Inflammatory macrophage (primary cell): ENCODE measurements at places on chromosomes 16 and 17.
A peak's percentile ranks its signal among the peaks of the same experiment; 100 is the strongest.

DNA sequence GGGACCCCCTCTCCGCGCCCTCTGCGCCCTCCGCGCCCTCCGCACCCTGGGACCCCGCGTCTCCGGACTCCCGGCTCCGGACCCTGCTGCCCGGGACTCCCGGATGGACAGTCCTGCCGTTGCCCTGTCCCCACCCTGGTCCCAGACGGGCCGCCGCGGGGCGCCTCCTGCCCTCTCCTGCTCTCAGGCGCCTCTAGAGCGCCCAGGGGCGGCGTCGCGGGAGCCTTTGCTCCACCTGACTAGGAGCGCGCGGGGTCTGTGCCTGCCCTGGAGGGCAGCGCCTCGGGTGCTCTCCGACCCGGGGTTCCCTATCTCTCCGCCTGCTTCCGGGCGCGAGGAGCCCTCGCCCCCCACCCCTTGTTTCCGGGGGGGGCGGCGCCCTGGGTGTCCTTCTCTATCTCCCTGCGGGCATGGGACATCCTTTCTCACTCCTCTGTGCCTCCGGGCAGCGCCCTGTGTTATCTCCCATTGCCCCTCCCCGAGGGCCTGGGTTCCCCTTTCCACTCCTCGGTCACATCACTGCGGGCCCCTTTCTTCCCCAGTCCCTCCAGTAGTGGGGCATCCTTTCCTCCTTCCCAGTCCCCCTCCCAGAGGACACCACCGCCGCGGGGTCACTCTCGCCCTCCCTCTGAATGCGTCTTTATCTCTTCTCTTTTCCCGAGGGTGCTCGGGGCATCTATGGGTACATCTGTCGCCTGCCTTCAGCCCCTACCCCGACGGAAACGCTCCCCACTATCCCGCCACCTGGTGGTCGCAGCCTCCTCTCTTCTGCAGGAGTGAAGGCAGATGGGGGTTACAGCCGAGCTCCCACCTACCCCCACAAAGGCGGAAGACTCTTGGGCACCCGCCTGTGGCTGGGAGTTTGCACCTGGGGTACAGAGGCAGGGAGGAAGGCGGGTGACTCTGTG lies 875 bp downstream of the PRKCB start:
- peak; percentile 37 for DNase-seq

GRCh38 chr16:24131294-24131693 lies 124.8 kb upstream of the CACNG3 start:
- no peak for DNase-seq

DNA sequence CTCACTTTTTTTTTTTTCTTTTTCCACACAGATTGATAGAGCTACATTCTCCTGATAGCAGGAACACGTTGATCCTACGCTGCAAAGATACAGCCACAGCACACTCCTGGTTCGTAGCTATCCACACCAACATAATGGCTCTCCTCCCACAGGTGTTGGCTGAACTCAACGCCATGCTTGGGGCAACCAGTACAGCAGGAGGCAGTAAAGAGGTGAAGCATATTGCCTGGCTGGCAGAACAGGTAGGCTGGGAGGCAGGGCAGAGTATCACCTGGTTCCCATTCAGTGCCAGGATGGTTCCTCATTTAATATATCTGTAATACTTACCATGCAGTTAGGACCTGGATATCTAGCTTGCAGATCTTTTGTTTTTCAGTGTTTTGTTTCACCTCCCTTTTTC lies 51.1 kb upstream of the VPS4A start:
- DNase-seq = no peak

DNA sequence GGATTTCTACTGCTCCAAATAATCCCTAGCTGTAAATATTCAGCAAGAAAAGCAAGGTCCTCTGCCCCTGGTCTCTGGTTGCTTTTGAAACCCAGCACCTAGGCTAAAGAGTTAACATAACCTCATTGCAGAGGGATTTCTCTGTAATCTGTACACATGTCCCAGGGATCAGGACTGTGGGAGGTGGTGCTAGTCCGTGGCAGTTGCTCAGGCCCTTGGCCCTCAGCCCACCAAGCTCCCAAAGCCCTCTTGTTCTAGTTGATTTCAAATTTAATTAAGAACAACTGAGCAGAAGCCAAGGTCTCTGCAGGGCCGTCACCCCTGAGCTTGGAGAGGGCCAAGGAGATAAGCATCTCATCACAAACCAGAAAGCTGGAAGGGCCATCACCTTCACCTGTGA lies 181.1 kb downstream of the SOX9 start:
- no peak for DNase-seq

DNA sequence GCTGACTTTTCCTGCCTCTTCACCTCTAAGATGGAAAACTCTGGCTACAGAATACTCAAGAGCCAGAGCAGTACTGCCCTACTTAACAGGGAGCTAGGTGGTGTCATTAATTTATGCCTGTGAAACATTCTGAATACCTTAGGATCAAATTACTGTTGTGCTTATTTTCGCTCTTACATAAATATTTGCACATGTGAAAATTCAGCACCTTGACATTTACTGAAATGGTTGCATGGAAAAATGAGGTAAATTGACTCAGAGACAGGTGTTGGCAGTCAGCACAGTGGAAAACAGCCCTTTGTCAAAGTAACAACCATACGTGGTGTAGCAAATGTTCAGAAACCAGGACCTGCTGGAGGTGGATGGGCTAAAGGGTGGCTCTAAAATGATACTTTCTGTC lies 193.6 kb downstream of the CDH8 start:
- no peak for DNase-seq

GRCh38 chr17:78539781-78540180 lies 37.4 kb downstream of the DNAH17 start:
- DNase-seq = no peak

DNA sequence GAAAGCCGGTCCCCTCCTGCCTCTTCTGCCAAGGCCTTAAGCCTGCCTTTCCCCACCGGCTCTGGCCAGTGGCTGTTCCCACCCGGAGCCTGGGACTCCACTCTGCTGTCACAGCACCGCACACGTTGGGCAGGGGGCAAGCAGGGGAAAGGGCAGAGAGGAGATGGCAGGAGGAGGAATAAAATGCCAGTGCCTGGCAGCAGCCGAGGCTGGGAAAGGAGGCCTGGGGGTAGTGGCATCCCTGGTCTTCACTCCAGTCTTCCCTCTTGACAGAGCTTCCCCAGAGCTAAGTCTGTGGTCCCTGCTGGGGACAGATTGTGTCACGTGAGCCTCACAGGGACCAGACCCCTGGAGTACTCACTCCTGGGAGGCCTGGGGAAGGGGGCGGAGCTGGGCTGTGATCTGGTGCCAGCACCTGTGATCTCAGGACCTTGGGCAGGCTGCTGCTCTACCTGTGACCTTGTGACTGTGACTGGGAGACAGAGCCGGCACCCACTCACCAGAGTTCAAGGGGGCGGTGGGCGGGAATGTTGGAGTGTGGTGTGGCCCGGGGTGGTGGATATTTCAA lies 97.2 kb upstream of the GSE1 start:
- no peak for DNase-seq

GRCh38 chr16:9791556-9791955 lies 390.7 kb downstream of the GRIN2A start:
- no peak for DNase-seq

- DNase-seq = no peak
Observed at GRCh38 chr16:1597154-1597553, 14.7 kb downstream of the IFT140 start.

GRCh38 chr16:49462362-49462988 lies 88.9 kb downstream of the C16orf78 start:
- DNase-seq = no peak

DNA sequence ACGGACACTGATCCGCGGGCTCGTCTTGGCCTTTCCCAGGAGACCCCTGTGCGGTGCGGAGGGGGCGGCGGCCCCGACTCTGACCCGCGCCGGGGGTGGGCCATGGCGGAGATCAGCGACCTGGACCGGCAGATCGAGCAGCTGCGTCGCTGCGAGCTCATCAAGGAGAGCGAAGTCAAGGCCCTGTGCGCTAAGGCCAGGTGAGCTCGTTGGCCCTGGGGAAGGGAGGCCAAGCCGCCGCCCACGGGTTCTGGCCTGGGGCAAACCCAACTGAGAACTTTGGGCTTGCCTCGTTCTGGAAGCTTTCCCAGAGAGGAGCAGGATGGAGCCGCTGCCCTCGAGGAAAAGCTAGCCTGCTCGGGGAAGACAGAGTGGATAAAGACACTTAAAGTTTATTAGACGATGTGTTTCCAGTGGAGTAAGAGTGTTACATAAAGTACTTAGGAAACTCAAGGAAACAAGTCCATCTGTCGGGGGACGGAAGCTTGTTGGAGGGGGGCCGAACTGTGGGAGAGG lies 540 bp downstream of the PPP4C start:
- peak; percentile 16 for DNase-seq

DNA sequence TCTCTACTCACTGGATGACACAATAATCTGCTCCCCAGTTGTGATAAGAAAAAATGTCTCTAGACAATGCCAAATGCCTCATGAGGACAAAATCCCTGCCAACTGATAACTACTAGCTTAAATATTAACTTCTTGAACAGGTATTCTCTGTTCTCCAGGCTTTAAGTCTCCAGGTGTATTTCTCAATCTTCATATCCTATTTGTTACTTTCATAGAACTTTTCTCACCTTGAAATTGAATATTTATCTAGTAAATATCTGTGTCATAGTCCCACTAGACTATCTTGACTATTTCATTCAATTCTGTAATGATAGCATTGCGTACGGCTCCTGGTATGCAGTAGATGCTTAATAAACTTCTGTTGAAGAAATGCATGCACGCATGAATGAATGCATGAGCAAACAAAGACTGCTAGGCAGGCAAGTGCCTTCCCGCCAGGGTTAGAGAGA lies 15.9 kb downstream of the HSD17B2 start:
- DNase-seq = no peak

DNA sequence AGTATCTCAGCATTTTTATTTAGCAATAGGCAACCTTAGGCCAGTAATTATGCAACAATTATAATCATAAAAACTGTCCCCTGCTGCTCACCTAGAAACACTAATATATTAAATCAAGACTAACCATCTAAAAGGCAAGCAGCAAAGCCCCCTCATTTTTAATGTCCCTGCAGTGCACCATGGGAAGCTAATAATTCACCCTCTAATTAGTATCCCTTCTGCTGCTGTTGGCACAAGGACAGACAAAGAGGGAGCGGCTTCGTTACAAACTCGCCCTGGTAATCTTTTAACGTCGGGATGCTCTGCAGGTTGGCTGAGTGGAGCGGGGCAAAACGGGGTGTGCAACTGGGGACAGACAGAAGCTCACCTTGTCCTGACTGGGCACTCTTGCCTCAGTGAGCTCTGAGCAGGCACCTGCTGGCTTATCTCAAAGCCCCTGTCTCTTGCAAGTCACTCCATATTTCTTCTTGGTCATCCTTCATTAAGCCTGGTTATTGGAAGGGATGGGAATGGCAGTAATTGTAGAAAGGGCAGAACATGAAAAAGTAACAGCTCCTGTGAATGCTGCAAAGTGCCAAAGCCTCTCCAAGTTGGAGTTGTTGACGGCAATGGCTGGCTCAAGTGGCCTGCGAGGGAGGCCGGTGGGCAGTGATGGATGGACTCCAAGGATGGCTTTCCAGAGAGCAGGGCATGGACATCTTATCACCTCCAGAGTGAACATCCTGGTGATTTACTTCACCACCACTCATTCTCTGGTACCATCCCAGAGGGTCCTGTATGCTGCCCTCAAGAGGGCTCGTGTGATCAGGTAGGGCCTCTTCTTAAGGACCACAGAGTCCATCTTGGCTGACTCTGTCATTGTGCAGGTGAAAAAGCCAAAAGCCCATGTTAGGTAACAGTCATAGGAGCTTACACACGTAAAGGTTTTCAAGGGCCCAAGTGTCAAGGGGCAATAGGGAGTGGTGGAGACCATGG lies 219.6 kb upstream of the N4BP1 start:
- DNase-seq = no peak

DNA sequence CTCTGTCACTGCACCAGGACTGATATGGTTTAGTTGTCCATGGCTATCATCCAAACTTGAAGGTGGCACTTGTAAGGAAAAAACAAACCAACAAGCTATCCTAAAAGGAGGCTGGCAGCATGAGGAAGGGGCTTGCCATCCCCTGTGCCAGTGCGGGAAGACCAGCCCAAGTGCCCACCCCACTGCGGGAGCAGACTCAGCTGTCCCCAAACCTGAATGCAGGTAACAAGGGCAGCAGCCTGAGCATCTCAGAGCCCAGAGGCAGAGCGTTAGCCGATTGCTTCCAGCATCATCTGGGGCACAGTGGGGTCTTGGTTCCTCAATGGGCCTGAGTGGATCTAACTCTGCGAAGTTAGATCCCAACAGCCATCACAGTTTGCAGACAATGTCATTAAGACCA lies 29.2 kb upstream of the C16orf78 start:
- DNase-seq = no peak

GRCh38 chr16:84922351-84923120 lies 88.8 kb downstream of the ZDHHC7 start:
- DNase-seq = no peak

- no peak for DNase-seq
Observed at GRCh38 chr16:78645657-78646056, 546.2 kb downstream of the WWOX start.

DNA sequence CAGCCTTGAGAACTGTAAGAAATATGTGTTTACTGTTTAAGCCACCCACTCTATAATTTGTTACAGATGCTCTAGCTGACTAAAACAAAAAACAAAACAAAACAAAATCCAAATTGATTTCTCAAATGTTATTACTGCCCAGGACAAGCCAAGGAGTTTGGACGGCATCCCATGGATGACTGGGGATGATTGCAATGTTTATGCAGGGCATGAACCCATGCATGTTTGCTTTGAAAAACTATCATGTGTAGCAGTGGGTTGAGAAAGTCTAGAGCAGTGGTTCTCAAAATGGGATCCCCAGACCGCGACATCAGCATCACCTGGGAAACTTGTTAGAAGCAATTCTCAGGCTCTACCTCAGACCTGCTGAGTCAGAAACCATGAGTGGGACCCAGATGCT lies 223.2 kb upstream of the PSMD7 start:
- DNase-seq = no peak

DNA sequence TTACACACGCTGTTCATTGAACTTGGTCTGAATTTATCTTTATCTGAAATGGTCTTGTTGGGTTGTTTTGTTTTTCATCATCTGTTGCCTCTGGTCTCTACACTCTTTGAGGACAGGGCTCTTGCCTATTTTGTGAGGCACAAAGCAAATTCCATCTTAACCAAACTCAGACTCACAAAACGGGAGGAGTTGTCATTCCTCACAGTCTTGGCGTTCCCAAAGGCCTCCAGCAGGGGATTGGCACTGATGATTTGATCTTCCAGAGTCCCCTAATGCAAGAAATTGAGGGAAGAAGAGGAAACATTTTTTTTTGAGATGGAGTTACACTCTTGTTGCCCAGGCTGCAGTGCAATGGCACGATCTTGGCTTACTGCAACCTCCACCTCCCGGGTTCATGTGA lies 8.7 kb downstream of the MYH3 start:
- no peak for DNase-seq
